ENCODE measurements at places on chromosomes 1 and 21. TPM values are rescaled to one million over a fixed set of nuclear protein-coding genes. Genes with fewer than 3 reads are reported as not detected.

DNA sequence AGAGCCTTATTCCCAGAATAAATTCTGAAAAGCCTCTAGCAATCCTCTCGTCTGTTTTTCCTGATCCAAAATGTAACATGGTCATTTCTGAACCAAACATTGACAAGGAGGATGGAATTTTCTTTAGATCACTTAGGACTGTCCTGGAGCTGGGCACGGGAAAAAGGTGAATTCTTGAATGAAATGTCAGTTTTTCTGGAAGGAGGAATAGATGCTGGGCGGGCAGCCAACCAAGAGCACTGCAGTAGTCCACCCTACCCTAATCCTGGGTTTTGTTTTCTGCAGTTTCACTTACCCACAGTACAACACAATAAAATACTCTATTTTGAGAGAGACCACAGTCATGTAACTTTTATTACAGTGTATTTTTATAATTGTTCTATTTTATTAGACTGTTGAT is 20.9 kb downstream of the RIT1 start:
- DNase-seq: no peak

DNA sequence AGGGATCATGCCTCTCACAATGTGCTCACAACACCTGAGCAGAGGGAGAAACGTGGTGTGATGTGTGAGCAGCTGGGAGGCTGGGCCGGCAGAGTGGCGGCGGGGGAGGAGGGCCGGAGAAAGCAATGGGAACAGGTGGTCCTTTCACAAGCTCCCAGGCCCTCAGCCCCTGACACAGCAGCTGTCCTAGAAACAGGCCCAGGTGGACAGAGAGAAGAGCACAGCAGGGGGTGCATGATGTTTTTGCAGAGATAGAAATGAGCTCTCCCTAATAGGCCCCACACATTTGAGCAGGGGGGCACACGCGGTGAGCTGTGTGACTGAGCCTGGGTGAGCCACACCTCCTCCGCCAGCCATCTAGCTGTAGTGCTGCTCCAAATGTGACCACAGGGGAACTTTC is 7.6 kb upstream of the RGS16 start:
- peak; percentile 79 for DNase-seq

The LCE1B gene
- total RNA-seq: not detected

The RNU1-2 gene
- 1,721 TPM for total RNA-seq

The GCLM gene
- total RNA-seq: 24.0 TPM

The COA6 gene
- 35.2 TPM for total RNA-seq
